MCF 10A (cell line): ENCODE measurements at places on chromosomes 4 and X.

- DNase-seq = peak; percentile 52
Measured at GRCh38 chrX:120365320-120365719, 3.4 kb downstream of the ATP1B4 start.

- DNase-seq = no peak
Measured at GRCh38 chr4:124230268-124230667, 482.3 kb downstream of the ANKRD50 start.

DNA sequence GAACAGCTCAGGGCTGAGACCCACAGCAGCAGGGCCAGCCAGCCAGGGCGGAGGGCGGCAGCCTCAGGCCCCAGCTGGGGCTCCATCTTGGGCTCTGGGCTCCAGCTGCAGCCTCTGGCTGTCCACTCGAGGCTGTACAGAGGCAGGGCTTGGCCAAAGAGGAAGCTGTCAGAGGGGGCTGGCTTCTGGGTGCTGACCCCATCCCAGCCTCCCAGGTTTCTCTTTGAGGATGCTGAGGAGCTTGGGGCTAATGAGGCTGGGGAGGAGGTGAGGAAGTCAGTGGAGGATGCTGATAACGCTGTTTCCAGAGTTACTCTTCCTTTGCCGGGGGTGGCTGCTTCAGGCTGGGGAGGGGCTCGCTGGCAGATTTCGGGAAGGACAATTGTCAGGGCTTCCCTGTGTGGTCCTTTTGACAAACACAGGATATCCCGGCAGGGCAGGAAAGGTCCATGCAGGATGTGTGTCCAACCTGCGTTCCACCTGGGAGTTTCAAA lies at the start of gene DIPK2B:
DIPK2B (minus strand) TSS at position 136 of the 494 bp plus-strand sequence; CDS start at position 86, 50 bp downstream.
- DNase-seq = no peak

- no peak for DNase-seq
Measured at GRCh38 chr4:6509587-6509986, 37.2 kb upstream of the PPP2R2C start.

DNA sequence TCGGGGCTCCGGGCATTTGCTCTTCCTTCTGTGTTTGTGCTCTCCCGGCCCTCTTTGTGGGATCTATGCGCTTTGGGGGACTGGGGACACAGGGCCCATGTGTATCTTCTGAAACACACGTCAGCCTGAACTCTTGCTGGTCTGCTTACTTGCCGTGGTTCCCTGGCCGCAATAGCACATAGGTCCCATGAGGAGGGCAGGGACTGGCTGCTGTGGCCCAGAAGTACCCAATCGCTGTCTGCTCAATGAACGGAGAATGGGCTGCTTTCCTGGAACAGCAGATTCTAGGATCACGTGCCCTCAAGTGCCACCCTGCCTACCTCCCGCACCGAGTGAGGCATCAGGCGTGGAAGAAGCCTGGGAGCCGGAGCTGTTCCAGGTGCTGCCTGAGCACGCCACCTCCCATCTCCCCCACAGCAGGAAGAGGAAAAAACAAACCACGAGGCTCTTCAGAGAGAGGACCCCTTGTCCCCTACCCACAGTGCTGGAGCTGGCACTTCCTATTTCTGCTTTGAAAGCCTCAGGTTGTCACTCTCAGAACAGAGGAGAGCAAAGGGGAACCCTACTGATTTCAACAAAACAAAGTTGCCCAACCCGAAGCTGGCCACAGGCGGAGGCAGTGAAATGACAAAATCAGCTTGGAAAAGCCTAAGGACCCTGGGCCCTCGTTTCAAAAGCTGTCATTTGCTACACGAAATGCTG lies 3.8 kb downstream of the G6PD start:
- DNase-seq = peak; percentile 55

DNA sequence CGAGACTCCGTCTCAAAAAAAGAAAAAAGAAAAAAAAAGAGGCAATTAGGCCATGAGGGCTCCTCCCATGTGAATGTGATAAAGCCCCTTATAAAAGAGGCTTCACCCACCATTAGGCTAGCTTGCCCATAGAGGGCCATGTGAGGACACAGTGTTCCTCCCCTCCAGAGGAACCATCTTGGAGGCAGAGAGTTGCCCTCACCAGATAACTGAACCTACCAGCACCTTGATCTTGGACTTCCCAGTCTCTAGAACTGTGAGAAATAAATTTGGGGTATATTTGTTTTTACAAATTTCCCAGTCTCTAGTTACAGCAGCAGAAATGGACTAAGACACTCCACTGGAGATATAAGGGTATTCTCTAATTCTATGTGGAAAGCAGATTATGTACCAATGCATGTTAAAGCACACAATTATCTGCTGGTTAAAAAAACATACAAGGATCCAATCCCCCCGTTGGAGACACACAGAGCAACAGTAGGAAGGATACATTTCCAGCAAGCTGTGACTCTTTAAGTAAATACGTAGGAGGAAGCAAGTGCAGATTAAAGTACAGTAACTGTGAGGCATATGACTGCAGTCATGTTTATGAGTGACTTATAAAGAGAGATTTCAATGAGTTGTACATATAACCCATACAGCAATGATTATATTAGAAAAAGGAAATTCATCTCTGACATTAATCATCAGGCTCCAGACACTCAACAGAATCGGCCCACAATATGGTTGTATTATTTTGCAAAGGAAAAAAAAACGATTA lies 21.4 kb downstream of the SH3RF1 start:
- DNase-seq = no peak

- no peak for DNase-seq
Measured at GRCh38 chr4:136865526-136865925, 666.8 kb downstream of the PCDH18 start.
